ENCODE measurements at places on chromosomes 7 and 10.
A peak's percentile ranks its signal among the peaks of the same experiment; 100 is the strongest.

DNA sequence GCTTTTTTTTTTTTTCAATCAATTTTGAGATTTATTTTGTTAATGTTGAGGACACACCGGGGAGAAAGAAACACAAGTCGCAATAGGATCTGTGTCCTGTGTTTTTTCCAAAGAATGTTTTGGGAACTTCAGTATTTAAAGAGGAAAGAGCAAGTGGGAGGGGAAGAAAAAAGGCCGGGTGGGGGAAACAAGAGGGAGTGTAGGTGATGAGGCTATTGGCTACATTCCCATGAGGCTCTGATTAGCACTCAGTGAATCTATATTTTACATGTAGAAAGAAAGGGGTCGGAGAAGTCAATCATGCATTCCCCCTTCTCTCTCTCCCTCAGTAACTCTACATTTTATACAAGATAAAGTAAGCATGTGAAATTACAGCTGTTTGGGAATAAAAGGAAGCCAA lies 4.1 kb downstream of the ZNF680 start:
- H3K36me3 ChIP-seq: peaks cover 5% of the 10 kb centered on the region
- peak overlapping the region; percentile 33 for H3K27ac ChIP-seq
- peaks cover 35% of the 10 kb centered on the region for H3K4me1 ChIP-seq

GRCh38 chr7:138610671-138611170 lies 90.4 kb downstream of the SVOPL start:
- DNase-seq: no peak
- H3K27me3 ChIP-seq: no peaks in the 10 kb centered on the region
- H3K27ac ChIP-seq: no peak overlapping the region
- H3K36me3 ChIP-seq: no peaks in the 10 kb centered on the region

DNA sequence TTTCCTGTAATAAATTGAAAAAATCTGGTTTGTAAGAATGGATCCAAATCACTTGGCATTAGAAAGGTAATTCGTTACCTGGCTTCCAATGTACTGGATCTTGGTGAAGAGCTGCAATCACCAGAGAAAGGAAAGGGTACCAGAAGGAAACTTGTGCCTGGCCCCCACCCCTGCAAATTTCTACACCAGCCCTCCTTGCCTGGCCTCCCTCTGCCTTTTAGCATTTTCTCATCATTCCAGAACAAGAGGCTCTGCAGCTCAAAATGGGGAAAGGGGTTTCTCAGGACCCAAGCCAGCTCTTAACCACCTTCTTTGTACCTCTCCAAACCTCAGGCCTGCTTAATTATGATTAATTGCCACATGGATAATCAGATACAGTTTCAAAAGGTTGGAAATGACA lies 612.8 kb upstream of the MGMT start:
- H3K27me3 ChIP-seq: peaks cover 2% of the 10 kb centered on the region
- no peak for DNase-seq
- no peak overlapping the region for H3K4me3 ChIP-seq
- H3K4me1 ChIP-seq: no peaks in the 10 kb centered on the region
- H3K27ac ChIP-seq: no peak overlapping the region

DNA sequence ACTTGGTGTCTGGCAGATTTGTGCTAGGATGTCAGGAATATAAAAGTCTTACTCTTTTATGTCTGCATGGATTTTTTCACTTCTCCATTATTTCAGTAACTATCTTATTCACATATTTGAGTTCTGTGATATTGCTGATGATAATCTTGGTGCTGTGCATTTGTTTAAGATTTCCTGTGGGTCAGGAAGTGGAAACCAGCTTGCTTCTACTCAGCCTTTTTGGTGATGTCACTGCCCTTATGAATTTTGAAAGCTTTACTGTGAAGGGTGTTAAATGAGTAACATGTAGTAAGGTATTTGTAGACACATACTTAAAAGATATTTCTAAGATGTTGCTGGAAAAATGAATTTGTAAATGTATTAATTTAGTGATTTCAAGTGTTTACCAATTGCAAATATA lies 69.5 kb upstream of the VOPP1 start:
- H3K36me3 ChIP-seq: no peaks in the 10 kb centered on the region
- no peaks in the 10 kb centered on the region for H3K27me3 ChIP-seq
- peaks cover 7% of the 10 kb centered on the region for H3K4me1 ChIP-seq
- H3K27ac ChIP-seq: peak overlapping the region; percentile 39
- no peak for DNase-seq

- peaks cover 18% of the 10 kb centered on the region for H3K4me1 ChIP-seq
- H3K27me3 ChIP-seq: no peaks in the 10 kb centered on the region
- peaks cover 4% of the 10 kb centered on the region for H3K36me3 ChIP-seq
- no peak overlapping the region for H3K27ac ChIP-seq
- no peak for DNase-seq
- no peak overlapping the region for H3K4me3 ChIP-seq
Measured at GRCh38 chr7:95105627-95106026, 198.2 kb downstream of the PPP1R9A start.

GRCh38 chr10:21388589-21388988 lies 136.9 kb downstream of the SKIDA1 start:
- no peak overlapping the region for H3K4me3 ChIP-seq
- no peak overlapping the region for H3K27ac ChIP-seq
- no peaks in the 10 kb centered on the region for H3K36me3 ChIP-seq
- H3K27me3 ChIP-seq: peaks cover 5% of the 10 kb centered on the region
- DNase-seq: no peak

All from immature natural killer cell (primary cell).